Activated CD4-positive, alpha-beta T cell treated with anti-CD3 and anti-CD28 coated beads, Interleukin-2, amount 10 ng/mL, durations not matched to agents 7 days and 5 days (primary cell): ENCODE measurements at places on chromosomes 11 and 22.

- DNase-seq, result peak; percentile 53
These were observed 79.4 kb upstream of the PPARA start for GRCh38 chr22:46070803-46071450.

DNA sequence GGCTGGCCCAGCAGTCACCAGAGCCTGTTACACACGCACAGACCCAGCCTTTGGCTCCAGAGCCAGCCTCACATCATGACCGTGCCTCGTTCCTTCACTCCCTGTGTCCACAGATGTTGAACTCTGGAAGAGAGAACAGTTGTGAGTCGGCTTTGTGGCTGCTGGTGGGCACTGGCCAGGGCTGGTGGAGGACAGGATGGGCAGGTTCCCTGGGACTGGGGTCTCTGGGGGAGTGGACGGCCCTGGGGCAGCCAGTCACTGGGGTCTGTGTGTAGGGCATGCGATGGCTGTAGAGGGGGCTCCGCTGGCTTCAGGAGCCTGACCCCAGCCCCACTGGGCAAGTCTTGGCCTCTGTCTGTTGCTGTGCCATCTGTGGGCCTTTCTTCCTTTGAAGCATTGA, 1070.1 kb downstream of the BRD1 start:
- DNase-seq, result no peak

GRCh38 chr11:122751292-122752070, 86.8 kb upstream of the CRTAM start:
- no peak for DNase-seq

- no peak for DNase-seq
These were observed 343.0 kb downstream of the RAB38 start for GRCh38 chr11:87832211-87832610.

DNA sequence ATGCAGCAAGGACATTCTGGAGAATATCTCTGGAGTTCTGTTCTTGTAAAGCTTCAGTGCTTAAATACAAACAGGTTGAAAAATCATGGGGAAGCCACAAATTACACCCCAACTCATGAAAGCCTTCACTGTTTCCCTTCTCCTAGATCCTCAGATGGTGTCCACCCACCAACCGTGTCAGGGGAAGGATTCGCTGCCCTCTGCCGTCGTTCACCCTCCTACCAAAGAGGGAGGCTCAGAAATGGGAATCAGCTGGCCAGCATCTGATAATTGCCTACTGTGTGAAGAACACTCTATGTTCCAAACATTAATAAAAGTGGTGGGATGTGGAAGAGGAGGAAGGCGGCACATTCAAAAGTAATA, 7.4 kb upstream of the HEPACAM start:
- DNase-seq, result no peak

GRCh38 chr11:72007089-72007476, 8.4 kb downstream of the IL18BP start:
- no peak for DNase-seq

DNA sequence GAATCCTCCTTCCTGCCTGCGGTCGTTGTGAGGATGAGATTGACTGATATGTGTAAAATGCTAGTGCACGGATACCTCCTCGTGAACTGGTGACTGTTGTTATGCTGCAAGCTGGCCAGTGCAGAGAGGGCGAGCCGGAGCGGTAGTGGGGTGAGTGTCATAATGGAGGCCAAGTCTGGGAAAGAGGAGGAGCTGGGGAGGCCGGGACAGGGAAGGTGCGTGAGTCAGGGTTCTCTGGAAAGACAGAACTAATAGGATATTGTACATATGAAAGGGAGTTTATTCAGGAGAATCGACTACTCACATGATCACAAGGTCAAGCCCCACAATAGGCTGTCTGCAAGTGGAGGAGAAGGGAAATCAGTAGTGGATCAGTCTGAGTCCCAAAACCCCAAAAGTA, 56.8 kb upstream of the FADD start:
- DNase-seq, result no peak

DNA sequence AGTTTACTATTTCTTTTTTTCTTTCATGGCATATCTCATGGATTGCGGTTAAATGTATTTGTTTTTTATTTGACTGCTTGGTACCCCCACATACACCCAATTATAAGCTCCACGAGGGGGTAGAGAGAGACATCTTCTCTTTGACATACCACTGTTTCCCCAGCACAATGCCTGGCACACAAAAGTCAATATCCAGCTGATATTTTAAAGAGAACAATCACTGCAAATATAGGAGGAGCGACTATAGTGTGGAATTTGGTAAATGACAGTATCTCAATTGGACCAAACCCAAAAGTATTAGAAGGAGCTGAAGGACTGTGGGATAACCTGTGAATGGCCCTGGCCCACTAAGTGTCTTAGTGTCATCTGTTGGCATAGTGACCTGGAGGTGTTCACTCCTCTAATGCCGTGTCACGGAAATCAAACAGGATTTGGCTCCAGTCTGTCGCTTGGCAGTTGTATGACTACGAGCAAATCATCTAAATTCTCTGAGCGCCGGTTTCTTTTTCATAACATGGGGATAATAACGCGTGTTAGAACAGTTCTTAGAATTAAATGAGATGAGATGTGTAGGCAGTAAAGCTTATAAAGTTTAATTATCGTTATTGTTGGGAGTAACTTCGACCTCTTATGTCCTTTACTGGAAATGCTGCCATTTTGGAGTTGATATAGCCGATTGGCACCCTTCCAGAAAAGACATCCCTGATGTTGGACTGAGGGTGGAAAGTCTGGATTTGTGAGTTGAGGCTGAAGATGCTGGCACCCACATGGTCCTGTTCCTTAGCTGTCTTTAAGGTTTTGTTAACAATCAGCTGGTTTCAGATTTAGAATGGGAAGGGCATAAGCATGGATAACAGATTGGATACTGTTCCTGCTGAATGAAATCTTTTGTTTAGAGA, 144.5 kb downstream of the DBX1 start:
- DNase-seq, result no peak

GRCh38 chr22:46684706-46685105, 53.3 kb downstream of the CERK start:
- no peak for DNase-seq

- no peak for DNase-seq
These were observed 3.0 kb downstream of the ARHGAP8 start for GRCh38 chr22:44755417-44755816.

DNA sequence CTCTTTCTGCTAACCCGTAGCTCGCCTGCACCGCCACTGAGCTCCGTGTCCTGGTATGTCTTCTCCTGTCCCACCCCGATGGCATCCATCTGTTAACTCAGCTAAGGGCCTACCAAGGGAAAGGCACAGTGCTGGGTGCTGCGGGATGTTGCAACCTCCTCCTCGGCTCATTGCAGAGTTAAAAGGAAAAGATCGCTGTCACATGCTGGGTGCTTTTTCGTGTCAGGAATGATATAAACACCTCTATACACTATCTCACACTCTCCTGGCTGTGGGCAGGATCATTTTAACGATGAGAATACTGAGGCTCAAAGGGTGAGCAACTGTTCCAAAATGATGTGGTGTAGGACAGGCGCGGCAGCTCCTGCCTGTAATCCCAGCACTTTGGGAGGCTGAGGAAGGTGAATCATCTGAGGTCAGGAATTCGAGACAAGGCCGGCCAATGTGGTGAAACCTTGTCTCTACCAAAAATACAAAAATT, 10.1 kb downstream of the TXN2 start:
- no peak for DNase-seq

- no peak for DNase-seq
These were observed 50.1 kb downstream of the DNHD1 start for GRCh38 chr11:6547177-6547576.

DNA sequence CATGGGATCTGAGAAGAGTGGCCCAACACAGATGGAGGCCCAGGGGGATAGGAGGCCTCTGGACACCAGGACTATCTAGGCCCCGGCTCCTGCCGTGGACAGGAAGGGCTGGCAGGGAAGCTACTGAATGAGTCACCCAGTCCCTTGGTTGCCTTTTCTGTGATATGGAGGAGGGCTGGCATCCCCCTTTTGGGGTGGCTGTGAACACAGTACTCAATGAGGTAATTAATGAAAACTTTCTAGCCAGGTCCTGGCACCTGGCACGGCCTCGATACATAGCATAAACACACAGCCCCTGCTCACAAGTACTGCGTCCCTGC, 163.2 kb downstream of the CHST1 start:
- no peak for DNase-seq

- no peak for DNase-seq
These were observed 64.8 kb downstream of the APOL5 start for GRCh38 chr22:35782504-35782903.

DNA sequence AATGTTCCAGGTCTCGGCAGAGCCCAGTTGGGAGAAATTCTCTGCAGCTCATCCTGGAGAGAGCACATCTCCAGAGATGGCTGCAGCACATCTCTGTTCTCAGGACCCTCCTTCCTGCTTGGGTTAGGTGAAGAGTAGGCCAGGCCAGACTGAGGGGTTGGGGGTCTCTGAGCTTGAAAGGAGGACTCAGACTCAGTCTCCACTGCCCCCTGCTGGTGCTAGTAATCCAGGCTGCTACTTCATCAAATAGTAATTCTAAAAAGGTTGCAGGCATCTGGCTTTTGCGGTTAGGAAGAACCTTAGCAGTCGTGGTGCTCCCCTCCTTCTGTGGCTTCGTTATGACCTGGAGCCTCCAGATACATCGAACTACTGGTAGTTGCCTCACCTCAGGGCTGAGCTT, 9.7 kb downstream of the TUB start:
- DNase-seq, result peak; percentile 29

DNA sequence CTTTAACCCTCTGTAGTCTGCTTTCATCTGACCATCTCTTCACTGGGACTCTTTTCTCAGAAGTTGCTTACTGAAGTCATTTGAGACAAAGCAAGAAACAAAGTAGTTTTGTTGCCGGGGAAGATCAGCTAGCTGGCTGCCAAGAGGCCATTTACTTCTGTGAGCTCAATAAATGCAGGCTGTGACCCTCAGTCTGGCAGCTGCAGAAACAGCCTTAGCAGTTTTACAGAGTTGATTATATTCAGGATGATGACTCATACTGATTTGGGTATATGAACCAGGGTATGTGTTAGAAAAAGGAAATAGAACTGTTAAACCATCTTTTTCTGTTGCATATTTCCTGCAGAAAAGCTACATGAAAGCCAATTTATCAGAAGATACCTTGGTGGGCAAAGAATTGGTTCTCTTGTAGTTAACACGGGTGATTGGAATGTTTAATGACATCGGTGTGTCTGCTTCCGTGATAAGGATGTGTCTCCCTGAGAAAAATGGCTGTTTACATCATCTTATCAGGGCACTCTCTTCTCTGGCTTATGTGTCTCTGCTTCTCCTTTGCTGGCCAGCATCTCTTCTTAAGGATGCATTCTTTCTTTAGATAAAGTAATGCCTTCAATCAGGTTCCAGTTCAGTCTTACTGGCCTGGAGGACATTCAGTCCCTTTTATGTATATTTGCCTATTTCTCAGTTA, 18.5 kb downstream of the FIBIN start:
- no peak for DNase-seq

GRCh38 chr11:72635933-72636332, 38.3 kb downstream of the PDE2A start:
- DNase-seq, result no peak

- no peak for DNase-seq
These were observed 24.1 kb downstream of the MRGPRD start for GRCh38 chr11:68956547-68957254.

DNA sequence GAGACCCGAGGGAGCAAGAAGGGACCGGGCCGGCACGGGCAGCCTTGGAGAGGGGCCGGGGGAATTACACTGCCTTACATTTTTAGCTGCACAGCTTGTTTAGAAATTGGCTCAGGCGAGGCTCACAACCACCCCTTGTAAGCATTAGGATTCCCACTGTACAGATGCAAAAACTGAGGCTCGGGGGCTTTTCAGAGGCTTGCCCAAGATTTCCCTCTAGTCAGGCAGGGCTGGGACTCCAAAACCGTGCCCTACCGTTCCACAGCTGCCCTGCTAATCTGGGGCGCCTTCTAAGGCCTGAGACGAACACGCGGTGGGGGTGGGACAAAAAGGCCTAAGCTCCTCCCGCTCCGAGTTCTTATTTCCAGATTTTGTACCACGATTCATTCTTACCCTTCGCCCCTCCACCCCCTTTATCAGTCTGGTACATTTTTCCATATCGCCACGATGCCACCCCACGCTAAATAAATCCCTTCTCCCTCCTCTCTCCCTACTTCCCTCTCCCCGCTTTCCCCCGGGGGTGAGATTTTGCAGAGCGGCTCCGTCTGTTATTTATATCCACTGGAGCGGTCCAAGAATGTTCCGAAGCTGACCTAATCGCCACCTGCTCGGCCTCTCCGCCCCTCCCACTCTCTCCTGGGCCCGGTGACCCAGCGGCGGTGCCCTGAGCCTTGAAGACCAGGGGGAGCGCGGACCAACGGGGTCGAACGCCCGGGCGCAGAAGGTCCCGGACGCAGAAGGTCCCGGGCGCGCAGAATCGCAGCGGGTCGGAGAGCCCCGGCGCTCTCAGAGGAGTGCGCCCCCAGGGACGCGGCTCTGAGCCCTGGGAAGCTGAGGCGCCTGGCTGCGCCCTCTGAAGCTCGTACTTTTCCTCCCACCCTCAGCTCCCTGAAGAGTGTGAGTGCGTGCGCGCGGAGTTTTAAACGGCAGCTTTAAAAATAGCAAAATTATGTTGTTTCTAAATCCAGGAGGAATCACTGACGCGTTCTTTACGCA, 764 bp upstream of the PACSIN3 start:
- DNase-seq, result peak; percentile 54
